ENCODE measurements at places on chromosomes 3 and 15.
A peak's percentile ranks its signal among the peaks of the same experiment; 100 is the strongest.

- DNase-seq = no peak
Measured at GRCh38 chr15:39713846-39714245, 68.8 kb downstream of the FSIP1 start.

GRCh38 chr3:69012800-69013252 lies 658 bp downstream of the EOGT start:
- peak; percentile 32 for DNase-seq

DNA sequence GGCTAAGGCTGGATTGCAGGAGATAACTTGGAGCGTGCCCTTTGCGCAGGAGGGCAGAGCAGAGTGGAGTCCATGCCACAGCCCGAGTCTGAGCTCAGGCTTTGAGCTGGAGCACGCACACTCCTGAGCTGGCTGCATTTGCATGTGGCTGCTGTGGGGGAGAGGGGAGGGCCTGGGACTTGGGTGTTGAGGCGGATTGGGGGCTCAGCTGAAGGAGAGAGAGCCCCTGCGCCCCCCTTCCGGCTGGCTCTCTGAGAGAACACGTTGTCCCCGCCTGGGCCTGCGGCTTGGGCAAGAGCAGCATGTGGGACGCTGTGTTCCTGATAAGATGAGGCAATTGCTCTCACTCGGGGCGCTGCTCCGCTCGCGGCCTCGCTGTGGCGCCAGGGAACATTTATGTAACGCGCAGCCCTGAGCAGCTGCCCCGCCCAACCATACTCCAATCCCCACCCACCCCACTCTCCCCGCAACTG lies 39.1 kb downstream of the KLF13 start:
- peak; percentile 80 for DNase-seq

GRCh38 chr3:22506871-22507270 lies 696.3 kb upstream of the UBE2E2 start:
- no peak for DNase-seq

DNA sequence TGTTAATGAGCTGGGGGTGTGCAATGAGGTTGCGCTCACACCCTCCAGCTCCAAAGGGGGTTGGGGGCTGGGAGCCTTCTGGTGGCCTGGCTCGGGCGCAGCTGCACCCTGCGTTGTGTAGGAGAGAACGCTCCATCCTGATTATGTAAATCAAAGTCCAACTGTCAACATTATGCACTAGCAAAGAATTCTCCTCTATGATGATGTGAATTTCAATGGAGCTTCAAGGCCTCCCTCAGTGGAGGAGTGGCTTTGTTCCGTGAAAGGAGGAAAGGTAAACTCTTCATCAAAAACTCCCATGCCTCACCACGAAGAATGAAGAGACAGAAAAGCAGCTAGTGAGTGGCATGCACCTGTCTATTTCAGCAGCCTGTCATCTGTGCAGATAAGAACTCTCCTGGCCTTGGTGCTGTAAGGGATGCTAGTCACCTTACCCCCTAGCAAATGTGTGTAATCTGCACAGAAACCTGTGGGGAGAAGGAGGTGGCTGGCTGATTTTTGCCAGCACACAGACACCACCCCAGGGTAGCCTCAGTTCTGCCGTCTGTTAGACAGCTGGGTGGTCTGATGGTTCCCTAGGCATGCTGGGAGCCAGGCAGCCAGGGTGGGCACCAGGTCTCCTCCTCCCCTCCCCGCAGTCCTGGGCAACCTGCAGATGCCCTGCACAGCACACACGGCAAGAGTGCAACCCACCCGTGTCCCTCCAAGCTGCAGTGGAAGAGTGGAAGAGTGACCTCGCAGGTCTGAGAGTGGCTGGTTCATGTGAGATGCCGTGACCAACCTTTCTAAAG lies 47.0 kb upstream of the TRPM1 start:
- no peak for DNase-seq
